Epithelial cell of esophagus (primary cell): ENCODE measurements at places on chromosomes 5 and 9.

DNA sequence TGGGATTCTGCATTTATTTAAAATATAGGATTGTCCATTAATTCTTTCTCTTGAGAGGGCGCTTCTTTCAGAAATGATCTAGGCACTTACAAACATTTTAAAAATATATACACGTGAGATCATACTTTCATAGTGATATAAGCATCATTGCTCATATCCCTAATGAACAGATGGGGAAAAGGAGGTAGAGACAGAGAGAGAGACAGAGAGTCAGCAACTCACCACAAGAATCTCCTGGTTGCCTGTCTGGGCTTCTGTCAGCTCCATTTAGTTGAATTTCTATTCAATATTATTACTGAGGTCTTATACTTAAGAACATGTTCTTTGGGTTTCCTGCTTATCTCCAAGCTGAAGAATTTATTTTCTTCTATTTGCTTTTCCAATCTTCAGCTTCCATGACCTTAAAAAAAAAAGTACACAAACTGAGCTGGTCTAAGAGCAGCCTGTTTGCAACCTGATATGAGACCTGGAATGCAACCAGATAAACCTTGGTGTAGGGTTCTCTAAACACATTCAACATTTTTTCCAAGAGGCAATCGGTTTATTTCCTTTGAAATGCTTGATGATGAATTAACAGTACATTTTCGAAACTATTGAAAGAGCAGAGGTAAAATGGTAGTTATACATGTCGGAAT is 51.6 kb upstream of the LIFR start:
- DNase-seq = no peak

DNA sequence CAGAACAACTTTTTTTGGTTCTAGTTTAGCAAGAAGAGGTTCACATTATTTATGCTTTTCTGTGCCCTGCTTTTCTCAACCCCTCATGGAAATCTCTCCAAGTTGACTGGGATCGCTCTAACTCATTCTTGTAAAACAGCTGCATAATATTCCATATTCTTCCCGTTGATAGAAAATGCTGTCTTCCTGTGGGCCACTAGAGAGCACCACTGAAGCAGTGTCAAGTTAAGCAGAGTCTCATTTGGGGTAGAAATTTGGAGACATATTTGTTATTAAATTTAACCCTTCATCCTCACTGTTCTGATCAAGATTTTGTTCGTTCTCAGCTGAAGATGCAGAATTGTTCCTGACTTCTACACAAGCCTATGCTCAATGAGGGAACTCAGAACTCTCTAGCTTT is 140.1 kb downstream of the CEMIP2 start:
- DNase-seq = no peak

GRCh38 chr5:152297866-152298265 is 107.2 kb downstream of the NMUR2 start:
- DNase-seq = peak; percentile 50

GRCh38 chr9:69376651-69377050 is 51.6 kb downstream of the ENTREP1 start:
- DNase-seq = peak; percentile 75

GRCh38 chr9:74499770-74500583 is 2.8 kb downstream of the RORB start:
- DNase-seq = no peak

DNA sequence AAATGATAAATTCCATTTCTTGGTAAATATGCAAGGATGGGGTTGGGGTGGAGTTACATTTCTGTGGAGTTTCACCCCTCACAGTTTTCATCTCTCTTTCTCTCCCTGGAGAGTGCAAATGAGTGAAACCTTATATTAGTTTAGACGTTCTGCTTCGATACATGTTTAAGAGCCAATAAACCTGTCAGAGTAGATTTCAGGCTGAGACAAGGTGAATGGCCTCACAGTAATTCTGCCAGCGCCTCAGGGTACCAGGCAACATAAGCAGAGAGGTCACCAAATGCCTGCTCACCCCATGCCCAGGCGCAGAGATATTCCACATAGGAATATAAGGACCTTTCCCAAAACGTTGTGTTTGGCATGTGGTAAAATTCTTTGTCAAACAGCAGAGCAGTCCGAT is 154.9 kb upstream of the VLDLR start:
- DNase-seq = no peak

GRCh38 chr9:25677301-25678146 is 720 bp downstream of the TUSC1 start:
- peak; percentile 74 for DNase-seq

DNA sequence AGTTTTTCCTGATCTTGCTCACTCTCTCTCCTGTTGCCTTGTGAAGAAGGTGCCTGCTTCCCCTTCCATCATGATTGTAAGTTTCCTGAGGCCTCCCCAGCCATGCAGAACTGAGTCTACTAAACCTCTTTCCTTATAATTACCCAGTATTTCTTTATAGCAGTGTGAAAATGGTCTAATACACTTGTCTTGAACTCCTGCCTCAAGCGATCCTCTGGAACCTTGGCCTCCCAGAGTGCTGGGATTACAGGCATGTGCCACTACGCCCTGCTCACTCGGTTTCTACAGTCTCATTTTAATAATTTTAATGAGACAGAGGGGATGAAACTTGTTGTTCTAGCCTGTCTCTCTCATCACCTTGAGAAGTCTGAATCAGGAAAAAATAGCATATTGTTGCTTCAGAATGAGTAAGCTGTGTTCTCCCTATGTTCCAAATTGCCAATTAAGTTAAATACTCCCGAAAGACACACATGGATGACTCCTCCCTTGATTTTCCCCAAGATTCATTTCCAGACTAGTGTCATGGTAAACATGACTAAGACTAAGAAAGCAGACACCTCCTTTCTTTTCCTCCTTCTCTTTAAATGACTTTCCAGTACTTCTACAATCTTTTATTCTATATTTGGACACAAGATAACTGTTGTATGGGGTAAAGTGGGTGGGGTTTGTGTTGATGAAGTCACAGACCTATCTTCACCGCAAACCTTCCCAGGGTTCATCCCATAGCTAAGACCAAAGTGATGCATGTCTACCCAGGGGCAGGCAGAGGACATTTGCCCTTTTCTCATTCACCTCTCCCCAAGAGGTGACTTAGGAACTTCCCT is 7.8 kb upstream of the DNAJC18 start:
- peak; percentile 92 for DNase-seq

GRCh38 chr5:78627766-78628165 is 20.8 kb downstream of the LHFPL2 start:
- DNase-seq = no peak

GRCh38 chr5:53614376-53614885 is 54.0 kb downstream of the NDUFS4 start:
- no peak for DNase-seq

DNA sequence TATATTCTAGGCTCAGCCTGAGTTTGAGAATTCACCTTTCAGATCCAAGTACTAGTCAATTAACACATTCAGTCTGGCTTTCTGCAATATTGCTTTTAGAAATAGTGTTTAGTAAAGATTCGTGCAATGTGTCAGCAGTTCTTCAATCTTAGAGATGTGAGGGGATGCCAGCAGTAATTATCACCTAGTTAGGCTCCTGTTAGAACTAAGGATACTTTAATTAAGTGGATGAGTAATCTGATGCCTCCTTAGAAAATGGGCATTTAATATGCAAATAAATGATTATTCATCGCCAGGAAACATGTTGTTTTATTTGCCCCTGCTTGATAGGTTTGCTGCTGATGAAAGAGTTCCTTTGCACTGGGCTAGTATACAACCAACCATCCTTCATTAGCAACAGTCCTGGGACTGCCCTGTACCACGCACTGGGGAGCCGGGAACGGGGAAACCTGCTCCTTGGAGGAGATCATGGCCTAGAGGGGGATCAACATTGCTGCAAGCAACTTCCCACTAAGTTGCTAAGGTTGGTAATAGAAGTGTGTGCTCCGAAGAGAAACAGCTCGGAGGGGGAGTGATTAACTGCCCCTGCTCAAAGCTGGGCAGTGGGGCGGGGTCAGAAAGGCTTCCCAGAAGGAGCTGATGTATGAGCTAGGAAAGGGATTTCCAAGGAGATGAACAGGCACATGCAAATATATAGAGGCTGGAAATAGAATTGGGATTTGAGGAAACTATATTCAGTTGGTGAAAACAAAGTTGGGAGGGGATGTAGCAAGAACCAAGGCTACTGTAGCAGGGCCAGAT is 231.8 kb downstream of the DRD1 start:
- DNase-seq = no peak

GRCh38 chr5:177312649-177313181 is 1.0 kb upstream of the MXD3 start:
- DNase-seq = peak; percentile 37

- DNase-seq = no peak
These were observed 168.7 kb downstream of the GRIA1 start for GRCh38 chr5:153659039-153659736.

- DNase-seq = no peak
These were observed 226.8 kb upstream of the IRX4 start for GRCh38 chr5:2109566-2109965.

DNA sequence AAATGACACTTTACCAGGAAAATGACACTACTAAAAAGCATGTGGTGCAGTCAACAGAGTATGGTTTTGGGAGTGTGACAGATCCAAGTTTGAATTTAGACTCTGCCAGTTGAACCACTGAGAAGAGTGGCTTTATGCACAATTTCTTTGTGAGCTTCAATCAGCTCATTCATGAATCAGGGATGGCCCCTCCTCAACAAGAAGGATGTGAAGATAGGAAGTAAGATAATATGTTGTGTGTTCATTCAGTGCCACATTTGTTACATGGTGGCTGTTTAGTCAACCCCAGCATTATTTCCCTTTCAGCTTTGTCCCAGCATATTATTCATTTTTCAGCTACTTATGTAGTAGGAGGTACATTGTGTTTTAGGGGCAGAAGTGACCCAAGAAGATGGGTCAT is 140.1 kb downstream of the TLE4 start:
- no peak for DNase-seq

GRCh38 chr5:28450997-28451396 is 1412.6 kb upstream of the CDH9 start:
- DNase-seq = no peak

DNA sequence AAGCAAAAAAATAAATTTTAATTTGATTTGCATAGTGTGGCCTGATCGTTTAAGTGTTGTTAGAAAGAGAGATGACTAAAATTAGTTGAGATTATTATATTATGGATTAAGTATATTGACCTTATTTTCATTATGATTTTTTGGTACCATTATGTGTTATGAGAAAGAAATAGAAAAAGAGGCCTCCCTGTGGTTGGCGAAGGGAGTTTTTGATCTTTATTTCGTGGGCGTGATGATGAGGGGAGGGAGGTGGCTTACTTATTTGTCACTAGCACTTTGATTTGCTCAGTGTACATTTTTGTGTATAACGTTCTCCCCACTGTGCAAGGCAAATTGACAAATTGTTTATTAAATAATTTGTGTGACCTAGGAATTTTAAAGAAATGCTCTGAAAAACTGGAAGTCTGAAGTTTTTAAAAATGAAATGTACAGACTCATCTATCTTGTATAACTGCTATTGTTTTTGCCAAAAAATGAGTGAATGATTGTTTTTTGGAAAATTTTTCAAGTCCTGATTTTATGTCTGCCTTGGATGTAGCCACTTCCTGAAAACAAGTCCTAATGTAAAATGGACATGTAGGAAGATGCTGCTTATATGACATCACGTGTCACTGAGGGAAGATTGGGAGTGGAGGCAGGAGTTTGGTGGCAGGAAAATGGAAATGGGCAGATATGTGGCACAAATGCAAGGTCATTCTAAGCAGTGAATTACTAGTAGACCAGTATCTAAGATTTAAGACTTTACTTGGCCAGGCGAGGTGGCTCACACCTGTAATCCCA is 3.0 kb downstream of the DAPK1 start:
- no peak for DNase-seq

DNA sequence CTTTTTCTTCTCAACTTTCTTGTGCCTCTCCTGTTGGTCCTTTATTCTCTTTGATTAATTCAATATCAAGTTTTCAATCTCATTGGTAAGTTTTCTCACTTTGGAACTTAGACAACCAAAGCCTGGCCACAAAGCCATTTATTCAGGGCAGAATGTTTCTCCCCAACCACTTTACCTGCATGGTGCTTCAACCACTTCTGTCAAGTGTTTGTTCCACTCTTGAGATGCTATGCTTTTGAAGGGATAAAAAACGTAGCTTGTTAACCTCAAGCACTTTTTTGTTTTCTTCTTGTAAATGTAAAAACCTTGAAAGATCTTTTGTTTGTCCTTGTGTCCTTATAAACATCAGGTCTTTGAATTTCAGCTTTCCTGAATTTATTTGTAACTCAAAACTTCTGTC is 966.7 kb downstream of the MAT2B start:
- no peak for DNase-seq

DNA sequence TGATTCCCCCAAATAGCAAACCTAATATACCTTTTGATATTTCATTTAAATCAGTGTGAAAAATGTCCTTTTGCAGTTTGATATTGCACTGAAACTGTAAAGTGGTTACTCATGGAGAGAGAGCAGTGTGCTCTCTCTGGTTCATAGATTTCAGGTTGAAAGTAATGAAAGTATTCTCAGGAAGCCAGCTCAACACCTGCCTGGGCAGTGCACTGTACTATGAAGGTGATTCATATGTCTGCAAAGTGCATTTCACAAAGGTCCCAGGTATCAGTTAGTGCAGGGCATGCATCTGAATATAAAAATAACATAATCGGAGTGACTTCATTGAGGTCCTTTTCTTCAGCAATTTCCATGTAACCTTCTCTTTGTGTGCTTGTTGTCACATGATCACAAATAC is 274.3 kb downstream of the CDH18 start:
- DNase-seq = peak; percentile 63

DNA sequence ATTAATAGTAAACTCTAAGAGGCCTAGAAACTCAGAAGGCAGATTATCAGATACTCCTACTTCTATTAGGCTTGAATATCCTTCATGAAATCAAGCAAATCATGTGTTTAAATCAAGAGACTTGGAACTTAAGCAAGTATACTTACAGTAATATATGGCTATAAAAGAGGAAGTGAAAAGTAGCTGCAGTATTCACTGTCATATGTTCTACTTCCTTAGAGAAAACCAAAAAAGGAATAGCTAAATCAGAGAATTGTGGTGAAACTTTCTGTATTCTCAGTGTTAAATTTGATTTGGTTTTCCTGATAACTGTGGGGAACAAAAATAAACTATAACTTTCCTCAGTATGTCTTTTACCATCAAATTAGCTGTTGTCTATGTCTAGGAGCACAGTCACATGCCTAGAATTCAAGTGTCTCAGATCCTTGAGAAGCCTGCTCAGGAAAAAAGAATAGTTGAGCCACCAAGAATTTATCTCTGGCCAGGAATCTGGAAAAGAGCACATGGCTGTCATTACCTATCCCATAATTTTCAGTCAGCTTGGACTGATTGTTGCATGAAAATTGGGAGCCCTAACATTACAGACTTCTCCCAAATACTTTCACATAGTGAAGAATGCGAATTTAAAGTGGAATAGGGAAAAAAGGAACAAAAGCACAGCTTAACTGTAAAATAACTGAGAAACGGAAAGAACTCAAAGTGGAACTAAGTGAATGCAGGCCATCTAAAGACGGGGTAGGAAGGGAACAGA is 1.7 kb downstream of the FKBP15 start:
- no peak for DNase-seq

DNA sequence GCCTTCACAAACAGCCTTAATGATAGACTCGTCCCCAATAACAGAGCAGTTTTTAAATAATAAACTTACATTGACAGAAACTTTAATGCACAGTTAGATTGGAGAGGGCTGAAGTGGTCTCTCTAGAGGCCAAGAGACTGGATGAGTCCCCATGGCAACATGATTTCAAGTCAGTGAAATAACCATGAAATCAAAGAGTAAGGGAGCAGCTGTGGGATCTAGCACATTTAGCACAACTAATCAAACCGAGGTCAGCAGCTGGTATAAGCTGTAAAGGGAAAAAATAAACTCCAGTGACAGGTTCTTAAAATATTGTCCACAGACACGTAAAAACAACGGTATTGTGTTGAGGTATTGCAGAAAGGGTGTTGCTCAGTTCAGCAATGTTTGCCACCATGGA is 916.6 kb downstream of the DNAH5 start:
- DNase-seq = no peak

GRCh38 chr5:149379818-149380374 is 804 bp upstream of the IL17B start:
- DNase-seq = no peak
